ENCODE measurements at places on chromosomes 3 and 15.

GRCh38 chr3:124876401-124876878, 10.7 kb downstream of the ITGB5 start:
- no peak for DNase-seq

- DNase-seq: no peak
These were observed 46.3 kb upstream of the INSYN1 start for GRCh38 chr15:73799466-73799865.

GRCh38 chr15:79007066-79007465, 62.2 kb upstream of the CTSH start:
- peak; percentile 82 for DNase-seq

- DNase-seq: no peak
These were observed 687.0 kb downstream of the NTRK3 start for GRCh38 chr15:87569581-87569980.

DNA sequence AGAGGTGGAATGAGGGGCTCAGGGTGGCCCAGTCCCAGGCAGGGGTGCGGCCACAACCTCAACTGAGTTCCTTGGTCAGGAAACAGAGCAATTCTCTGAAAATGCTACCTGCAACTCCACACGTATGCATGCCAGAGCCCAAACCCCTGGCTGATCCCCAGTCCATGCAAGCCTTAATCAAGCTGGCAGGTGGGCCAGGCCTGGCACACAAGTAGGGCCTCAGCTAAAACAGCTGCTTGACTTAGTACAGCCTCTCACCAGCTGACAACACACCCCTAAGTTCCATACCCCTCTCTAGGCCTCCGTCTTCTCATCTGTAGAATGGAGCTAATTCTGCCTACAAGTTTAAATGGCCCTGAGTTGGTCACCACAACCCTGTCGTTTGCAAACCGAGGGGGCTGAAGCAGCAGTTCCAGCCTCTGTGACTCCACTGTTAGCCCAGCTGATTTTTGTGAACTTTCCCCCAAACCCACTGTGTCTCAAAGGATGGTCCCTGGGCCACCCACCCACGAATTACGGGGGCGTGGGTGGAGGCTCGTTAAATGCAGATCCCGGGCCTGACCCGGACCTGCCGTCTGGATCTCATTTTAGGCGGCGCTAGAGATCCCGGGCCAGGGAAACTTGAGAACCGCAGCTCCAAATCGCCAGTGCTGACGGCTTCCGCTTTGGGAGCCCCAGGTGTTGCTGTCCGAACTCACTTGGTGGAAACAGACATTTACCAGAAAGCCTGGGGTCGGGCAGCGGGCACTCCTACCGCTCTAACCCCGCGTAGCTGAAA, 927 bp downstream of the CHDH start:
- DNase-seq: peak; percentile 29

DNA sequence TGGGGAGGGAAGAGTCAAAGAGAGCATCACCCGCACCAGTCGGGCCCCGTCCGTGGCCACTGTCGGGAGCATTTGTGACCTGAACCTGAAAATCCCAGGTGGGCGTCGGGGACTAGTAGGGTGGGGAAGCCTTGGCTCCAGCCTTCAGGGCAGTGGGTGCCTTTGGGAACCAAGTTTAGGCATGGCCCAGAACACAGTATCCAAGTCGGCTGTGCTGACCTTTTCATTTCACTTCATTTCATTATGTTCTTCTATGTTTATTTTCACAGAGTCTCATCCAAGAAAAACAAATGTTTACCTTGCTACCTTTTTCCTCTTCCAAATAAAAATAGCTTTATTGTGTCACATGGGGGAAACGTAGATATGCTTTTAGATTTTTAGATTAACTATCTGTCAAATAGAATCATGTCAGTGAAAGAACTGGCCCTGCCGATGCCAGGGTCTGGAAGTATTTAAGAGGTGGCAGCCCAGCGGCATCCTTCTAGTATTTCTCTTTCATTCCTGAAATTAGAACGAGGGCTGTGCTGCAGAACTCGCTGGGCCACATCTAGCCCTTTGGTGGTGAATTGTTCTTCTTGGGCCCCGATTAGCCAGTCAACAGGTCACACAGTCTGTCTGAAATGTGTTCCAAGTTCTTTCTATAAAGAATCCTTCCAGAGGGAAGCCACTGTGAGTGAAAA, 60.5 kb downstream of the DNASE1L3 start:
- no peak for DNase-seq

- no peak for DNase-seq
These were observed 967.1 kb upstream of the ROBO1 start for GRCh38 chr3:80734920-80735319.

- no peak for DNase-seq
These were observed 234.1 kb downstream of the GREM1 start for GRCh38 chr15:32951736-32952464.

Measured in NCI-H146 (cell line).